AG04449 (cell line): ENCODE measurements at places on chromosomes 5 and 9.

GRCh38 chr9:212297-212696 lies 2.4 kb upstream of the DOCK8 start:
- DNase-seq, result no peak

DNA sequence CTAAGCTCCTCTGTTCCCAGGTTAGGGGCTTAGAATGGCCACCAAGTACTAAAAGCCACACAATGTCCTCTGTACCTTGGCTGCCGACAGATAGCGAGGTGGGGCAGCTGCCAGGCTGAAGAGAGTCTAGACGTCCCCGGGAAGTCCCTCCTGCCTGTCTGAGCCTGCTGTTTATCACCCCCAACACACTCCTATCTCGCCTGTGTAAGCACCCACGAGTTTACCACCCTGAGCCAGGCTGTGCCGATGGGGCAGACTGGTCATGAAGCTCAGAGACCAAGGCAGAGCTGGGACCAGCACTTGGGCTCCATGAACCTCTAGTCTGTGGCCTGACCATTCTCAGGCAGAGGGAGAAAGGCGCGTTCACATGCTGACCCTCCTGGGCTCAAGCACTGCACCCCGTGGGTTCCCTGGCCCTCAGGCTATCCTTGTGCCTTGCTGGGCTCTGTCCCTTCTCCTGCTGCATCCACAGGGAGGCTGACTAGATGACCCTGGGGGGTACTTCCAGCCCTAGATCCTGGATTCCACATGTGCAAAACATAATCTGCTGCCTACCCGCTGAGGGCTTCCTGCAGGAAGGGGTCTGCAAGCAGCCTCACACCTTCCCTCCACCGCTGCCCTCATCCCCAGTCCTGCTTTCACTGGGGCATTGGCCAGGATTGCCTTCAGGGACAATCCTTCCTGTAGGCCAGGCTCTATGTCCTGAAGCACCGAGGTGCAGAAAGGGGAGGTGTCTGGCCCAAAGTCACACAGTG lies 18.6 kb upstream of the SLC25A51 start:
- no peak for DNase-seq

DNA sequence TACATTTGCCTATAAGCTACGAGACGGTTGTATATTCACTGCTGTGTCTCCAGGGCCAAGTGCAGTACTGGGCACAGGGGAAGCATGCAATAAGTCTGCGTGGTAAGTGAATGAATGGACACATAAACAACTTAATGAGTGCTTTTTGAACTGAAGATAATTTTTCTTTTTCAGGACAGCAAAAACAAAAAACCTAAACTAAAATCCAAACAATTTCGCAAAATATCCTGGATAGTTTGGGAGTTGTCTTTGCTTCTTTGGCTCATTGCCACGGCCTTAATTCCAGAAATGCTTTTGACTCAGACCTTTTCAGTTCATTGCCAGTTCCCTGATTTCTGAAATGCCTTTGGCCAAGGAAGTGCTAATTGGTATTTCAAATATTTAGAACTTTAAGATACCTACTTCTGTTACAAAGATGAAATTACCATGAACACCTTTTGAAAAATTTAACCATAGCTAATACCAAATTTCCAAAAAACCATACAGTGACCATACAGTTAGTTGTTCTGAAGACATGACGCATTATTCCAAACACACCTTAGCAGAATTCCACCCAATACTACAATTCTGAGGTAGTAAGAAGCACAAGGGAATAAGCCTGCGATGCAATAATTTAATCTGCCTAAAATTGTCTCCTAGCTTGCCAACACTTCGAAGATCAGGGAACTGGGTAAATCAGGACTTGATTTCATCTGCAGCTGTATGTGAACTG lies 42.8 kb downstream of the TEK start:
- no peak for DNase-seq

- no peak for DNase-seq
Measured at GRCh38 chr9:103661663-103662062, 432.4 kb upstream of the SMC2 start.

DNA sequence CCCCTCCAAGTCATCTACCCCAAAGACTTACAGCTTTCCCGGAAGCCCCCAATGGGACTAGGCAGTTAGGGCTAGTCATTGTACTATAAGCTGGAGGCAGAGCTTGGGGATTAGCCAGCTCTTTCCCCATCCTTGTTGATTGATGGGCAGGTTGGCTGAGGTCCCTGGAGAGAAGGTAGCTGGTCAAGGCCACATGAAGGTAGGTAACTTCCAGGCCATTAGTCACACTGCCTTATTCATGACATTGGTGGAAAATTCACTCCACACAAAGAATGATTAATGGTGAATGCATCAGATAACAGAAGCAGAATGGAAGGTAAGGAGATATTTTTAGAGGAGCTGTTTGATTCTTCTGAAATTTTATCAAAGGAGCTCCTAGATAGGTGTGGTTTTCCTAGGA lies 49.5 kb upstream of the TGFBR1 start:
- DNase-seq, result no peak

DNA sequence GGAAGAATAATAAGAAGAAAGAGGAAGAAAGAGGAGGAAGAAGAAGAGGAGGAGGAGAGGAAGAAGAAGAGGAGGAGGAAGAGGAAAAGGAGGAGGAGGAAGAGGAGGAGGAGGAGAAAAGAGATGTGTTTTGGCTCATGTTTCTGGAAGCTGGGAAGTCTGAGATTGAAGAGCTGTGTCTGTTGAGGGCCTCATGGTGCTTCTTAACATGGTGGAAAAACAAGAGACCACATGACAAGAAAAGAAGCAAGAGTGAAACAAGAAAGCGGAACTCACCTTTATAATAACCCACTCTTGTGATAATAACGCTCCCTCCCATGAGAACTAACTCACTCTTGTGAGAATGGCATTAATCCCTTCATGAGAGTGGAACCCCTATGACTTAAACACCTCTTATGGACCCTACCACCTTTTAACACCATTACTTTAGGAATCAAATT lies 36.1 kb upstream of the RANBP6 start:
- DNase-seq, result no peak

DNA sequence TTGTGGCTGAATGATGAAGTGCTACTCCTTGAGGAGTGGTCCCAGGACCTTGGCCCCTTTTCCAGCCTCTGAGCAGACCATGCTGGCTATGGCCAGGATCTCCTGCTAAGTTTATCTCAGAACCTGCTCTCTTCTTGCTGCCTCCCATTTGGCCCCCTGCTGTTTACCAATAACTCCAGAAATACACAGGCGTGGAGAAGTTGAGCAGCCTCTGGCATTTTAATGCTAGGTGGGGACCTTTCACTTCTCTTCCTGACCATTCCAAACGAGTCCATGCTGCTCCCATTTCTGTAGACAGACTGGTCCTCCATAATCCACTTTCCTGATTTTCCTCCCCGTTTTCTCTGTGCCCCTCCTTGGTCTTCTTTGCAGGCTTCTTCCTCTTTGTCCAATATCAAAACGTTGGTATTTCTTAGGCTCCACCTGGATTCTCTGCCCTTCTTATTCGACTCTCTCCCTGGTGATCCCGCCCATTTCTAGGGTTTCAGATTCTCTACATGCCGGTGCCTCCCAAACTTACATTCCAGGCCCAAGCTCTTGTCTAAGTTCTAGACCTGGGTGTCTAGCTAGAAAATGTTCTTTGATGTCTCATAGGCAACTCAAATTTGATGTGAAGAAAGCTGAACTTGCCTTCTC lies 33.4 kb upstream of the TNFAIP8 start:
- DNase-seq, result no peak

GRCh38 chr9:15423231-15423985 lies 732 bp downstream of the SNAPC3 start:
- no peak for DNase-seq

DNA sequence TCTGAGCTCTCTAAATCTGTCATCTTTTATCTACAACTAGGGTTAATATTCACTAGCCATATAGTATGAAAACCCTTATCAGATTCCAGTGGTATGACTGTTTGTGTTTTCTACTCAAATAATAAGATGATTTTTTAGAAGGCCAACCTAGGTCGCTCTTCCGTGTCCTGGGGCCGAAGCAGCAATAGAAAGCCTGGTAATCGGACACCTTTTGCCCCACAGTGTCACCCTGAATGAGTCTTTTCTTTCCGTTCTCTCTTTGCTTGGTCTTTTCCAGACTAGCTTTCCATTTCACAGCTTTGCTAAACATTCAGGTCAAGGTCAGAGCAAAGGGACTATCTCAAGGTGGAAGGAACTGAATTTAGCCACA lies 243.3 kb upstream of the ANKRD55 start:
- no peak for DNase-seq

- no peak for DNase-seq
Measured at GRCh38 chr9:33220681-33221567, 19.0 kb upstream of the SPINK4 start.

DNA sequence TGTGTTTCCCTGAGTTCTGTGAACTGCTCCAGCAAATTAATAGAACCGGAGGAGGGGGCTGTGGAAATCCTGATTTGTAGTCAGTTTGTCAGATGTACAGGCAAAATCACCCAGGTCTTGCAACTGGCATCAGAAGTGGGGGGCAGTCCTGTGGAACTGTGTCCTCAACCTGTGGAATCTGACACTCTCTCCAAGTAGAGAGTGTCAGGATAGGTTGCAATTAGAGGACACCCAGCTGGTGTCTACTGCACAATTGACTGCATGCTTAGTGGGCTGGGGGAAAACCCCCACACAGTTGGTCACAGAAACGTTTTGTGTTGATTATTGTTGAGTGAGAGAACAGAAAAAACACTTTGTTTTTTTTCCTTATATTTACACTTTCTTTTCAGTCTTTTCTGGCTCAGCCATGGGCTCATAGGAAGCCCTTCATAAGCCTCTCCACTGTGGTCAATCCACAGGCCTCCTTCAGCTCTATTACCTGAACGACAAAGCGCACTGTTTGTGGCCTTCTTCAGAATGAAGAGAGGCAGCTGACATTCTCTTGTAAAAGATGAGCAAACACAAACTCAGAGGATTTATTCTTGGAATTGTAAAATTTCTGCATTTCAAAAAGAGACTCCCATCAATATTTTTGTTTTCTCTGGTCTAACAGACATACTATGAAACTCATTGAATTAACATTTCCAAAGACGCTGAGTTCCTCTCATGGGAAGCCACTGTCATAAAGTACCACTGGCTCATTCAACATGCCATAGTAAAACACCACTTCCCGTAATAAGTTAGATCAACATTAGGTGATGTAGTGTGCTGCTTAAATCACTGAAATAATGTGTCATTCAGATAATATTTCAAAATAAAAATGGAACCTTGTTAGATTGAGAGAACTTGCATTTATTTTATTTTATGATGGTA lies 348.9 kb upstream of the RFX3 start:
- DNase-seq, result no peak

- DNase-seq, result no peak
Measured at GRCh38 chr9:135747311-135747710, 45.3 kb downstream of the KCNT1 start.

DNA sequence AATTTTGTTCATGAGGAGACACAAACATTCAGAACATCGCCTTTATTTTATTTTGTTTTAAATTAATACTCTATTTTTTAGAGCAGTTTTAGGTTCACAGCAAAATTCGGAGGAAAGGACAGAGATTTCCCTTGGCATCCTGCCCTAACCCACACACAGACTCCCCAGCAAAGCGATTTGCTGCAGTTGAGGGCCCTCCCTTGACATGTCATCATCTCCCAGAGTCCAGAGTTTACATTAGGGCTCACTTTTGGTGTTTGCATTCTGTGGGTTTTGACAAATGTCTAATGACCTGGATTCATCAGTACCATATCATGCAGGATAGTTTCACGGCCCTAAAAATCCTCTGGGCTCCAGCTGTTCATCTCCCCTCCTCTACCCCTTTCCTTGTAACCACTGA lies 33.6 kb upstream of the COL5A1 start:
- no peak for DNase-seq

DNA sequence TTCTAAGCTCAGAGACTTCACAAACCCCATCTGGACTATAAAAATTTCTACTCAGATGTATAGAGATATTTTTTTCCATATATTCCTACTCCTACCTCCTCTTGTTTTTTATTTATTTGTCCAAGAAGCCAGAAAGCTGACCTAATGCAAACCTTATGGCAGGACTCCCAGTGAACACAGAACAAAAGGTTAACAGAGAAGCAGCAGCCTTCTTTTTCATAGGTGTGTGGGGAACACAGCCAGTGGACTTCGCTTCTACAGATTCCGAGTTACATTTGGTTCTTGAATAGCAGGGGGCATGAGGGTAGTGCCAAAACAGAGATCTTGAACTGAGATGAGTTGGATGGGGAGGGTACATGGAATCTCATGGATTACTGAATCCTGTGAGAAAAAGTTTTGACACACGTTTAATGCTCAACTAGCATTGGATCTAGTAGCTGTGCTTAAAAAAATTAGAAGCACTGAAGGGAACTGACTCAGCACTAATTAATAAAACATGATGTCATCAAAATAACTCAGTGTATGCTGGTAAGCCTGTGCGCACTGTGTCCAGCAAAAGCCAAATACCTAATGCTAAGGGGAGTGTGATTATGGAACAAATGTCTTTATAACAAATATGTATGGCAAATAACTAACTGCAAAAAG lies 240.1 kb downstream of the GABRB2 start:
- no peak for DNase-seq

DNA sequence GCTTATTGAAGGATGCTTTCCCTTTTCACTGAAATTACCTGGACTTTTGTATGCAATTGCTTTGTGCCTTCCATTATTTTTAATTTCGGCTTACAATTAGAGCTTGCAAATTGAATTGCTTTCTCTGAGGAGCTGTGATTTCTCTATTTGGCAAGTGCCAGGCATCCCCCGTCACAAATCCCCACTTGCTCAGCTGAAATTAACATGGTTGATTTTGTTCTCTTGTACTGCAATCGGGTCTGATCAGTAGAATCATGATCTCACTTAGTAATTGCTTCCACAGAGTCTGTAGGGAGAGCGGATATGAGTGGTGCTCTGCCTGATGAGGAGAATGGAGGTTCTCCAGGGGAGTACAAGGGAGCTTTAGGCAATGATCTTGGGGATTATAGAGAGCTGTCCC lies 495.5 kb upstream of the SGCD start:
- no peak for DNase-seq

- DNase-seq, result no peak
Measured at GRCh38 chr5:60765019-60765709, 65.2 kb upstream of the DEPDC1B start.

DNA sequence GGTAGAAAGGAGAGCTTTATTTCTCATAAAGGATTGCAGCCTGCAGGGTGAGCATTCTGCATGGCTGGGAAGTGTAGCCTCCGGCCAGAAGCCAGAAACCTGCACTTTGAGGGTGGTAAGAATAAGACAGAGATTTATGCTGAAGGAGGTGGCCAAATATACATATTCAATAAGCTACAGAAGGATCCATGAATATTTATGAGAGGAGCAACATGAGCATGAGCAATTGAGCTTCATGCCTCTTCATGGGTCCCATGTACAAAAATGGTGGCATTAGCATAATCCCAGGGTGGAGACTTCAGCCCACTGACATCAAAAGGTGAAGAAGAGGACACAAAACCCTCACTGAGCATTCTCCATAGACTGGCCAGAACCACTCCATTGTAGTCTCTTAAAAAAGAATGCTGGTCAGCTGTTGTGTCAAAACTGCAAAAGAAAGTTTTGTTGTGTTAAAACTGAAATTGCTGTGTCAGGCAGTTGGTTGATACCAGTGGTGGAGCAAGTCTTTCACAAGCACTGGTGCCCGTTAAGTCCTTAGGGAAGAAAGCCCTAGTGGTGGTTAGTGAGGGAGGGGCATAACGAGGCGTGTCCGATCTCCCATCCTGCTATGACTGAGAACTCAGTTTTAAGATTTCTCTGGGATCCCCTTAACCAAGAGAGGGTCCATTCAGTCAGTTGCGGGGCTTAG lies 160.8 kb upstream of the MAP1B start:
- DNase-seq, result no peak

- no peak for DNase-seq
Measured at GRCh38 chr5:19401032-19401431, 587.0 kb downstream of the CDH18 start.

GRCh38 chr5:21581508-21581907 lies 1271.6 kb downstream of the CDH12 start:
- no peak for DNase-seq

- DNase-seq, result no peak
Measured at GRCh38 chr9:121601194-121601593, 50.2 kb upstream of the DAB2IP start.
